Cerebellum (tissue), 4 donors: ENCODE measurements at places on chromosomes 11 and 22. TPM values are rescaled to one million over a fixed set of nuclear protein-coding genes. Genes with fewer than 3 reads are reported as not detected.
A peak's percentile ranks its signal among the peaks of the same experiment; 100 is the strongest.

DNA sequence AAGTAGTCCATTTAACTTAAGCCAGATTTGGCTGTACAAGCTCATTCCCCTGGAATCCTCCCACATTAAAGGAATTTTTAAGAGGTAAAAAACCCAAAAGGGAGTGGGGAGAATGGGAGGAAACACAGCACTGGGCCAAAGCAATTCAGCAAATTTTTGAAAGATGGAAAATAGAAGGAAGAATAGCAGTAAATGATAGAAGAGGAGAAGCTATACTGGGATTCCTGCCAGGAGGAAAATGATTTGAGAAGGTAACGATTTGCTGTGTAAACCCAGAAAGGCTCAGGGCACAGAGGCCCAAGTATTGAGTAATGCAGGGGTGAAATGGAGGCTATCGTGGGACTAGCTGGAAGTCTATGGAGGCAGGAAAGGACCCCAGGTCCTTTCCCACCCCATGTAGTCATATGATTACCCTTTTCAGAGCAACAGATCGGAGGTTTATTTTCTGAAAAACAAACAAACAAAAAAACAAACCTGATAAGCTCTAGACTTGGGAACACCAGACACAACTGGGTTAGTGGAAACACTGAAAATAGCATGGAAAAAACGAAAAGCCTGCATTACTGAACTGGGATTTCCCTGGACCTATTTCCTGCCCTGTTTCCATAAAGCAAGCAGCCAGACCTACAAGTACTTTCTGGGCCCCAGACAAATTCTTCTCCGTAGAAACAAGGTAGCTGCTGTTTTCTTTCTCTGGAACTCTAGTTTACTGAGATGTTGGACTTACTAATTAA, 140.0 kb downstream of the SWAP70 start:
- DNase-seq: no peak

Gene SEPTIN3
- 126 TPM for total RNA-seq

- DNase-seq: no peak
Measured at GRCh38 chr11:76683161-76684095, 12.9 kb upstream of the LRRC32 start.

- no peak for DNase-seq
Measured at GRCh38 chr11:11218629-11218986, 134.4 kb downstream of the CSNK2A3 start.

DNA sequence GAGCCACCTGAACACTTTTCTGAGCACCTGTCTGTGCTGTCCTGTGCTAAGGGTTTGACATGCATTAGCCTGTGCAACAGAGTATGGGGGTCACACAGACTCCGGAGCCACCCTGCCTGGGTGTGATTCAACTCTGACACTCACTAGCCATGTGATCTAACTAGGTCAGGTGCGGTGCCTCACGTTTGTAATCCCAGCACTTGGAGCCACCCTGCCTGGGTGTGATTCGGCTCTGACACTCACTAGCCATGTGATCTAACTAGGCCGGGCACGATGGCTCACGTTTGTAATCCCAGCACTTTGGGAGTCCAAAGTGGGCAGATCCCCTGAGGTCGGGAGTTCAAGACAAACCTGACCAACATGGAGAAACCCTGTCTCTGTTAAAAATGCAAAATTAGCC, 11.4 kb downstream of the UBE2L6 start:
- no peak for DNase-seq

DNA sequence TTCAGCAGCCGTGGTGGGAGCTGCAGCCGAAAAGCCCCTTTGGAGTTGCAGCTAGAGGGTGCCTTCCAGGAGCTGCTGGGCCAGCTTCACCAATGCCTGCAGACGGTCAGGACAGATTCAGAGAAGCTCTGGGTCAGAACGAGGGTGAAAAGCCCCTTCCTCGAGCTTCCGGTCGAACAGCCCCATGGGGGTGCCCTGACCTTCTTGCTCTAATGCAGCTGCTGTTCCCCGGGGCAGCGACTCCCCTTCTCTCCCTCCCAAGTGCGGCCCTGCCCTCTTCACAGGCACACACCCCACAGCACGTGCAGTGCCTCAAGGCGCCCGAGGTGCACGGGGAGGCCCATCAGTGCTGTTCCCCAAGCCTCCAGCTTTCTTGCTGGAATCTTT, 9.6 kb upstream of the IFITM3 start:
- no peak for DNase-seq

Gene PRR33
- total RNA-seq: not detected

GRCh38 chr22:34800260-34800980, 265.5 kb upstream of the ISX start:
- no peak for DNase-seq

DNA sequence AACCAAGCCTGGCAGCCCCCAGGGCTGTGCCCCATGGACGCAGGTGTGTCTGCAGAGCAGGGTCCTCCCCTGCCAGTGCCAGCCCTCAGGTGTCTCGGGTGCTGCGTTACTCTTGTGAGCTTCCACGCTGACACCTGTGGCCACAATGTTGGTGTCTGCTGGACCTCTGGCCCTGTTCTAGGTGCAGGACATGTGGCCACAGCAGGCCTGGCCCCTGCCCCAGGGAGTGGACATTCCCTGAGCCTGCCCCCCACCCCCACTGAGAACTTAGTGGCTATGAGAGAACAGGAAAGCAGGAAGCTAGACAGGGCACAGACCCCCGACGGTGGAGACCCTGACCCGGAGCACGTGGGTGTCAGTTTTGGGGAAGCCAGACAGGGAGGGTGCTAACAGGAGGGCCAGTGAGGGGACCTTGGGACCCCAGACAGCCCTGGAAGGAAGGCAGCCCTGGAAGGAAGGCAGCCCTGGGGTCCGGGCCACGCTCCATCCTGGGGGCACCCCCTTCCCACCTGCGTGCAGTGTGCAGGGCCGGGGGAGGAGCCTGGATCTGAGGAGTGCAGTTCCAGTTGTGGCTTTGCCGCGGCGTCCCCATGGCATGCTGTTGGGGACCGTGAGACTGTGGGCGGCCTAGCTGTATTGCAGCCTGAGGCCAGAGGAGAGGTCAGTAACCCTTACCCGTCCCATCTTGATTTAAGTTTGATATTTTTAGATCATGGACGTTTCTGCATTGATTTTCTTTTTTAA, 43.9 kb upstream of the PPARA start:
- DNase-seq: no peak

GRCh38 chr22:37643225-37643847, 3.9 kb downstream of the SH3BP1 start:
- peak; percentile 87 for DNase-seq

GRCh38 chr11:69787906-69788305, 12.8 kb upstream of the FGF4 start:
- DNase-seq: no peak

GRCh38 chr11:64153812-64154211, 12.1 kb downstream of the MACROD1 start:
- DNase-seq: no peak

DNA sequence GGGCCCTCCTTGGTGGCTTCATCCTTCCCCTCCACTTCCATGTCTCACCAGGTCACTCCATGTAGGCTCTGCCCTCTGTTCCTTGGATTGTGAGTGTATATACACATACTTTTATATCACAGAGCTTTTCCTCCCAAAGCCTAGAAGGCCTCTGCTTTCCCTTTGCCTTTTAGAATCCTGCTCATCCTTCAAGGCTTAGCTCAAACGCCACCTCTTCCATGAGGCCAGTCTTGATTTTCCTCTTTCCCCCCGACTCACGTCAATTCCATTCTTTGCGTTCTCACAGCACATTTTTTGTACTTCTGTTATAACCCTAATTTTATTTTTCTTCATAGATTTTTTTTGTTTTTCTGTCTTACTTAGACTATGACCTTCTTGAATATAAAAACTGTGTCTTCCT, 3.8 kb downstream of the ABCG4 start:
- DNase-seq: no peak

Gene KRTAP5-9
- total RNA-seq: not detected

DNA sequence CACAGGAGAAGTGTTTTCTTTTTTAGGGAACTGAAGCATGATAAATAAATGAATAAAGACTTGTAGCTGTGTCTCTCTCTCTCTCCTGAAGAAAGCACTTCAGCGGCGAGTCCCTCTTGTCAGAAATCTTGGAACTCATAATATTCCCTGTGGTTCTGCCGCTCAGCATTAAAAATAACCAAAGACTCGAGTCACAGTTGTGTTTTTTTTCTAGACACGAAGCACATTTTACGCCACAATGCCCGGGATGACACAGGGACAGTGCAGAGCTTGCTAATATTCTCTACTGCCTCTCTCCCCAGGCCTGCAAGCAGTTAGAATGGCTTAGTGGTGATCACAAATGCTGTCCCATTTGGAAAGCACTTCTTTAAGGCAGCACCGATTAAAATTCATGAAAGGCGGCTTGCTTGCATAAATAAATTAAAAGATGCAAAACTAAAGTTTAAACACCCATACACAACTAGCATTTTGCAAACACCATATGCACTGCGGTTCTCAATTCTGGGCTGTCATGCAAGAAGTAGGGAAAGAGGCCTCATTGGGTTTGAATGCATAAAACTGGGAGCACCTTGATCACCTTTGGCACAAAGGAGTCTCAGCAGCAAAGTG, 597.4 kb downstream of the SOX6 start:
- DNase-seq: peak; percentile 6

- no peak for DNase-seq
Measured at GRCh38 chr22:17925431-17925841, 98.9 kb downstream of the MICAL3 start.

- no peak for DNase-seq
Measured at GRCh38 chr11:80515097-80515496, 1074.3 kb upstream of the TENM4 start.

Gene HIRA
- total RNA-seq: 19.7 TPM

DNA sequence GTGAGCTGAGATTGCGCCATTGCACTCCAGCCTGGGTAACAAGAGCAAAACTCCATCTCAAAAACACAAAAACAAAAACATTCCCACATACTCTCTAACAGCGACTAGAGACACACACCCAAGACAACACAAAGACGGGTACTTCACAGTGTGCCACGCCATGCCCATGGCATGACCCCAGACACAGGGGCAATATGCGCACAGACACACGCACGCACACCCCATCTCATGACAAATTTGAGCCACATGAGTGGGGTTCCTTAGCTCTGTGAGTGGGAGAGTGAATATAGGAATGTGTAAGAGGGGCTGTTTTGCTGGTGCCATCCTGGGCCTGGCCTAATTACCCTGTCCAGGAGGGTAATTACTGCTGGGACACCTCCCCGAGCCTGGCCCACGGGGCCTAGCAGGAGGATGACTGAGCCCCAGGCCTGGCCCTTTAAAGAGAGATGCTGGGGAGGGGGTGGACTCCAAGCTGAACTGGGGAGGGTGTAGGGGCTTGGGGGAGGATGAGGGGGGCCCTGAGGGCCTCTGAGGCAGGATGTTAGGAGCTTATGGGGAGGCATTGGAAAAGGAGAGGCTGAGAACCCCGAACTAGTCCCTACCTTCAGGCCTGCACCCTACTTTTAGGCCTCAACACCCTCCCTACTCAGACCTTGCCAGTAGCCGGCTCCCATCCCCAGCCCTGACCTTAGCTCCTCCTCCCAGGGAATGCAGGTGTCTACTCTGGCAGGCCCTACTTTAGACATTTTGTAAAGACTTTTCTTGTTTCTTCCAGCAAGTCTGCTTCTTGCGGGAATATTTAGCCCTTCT, 1.5 kb downstream of the LTBP3 start:
- no peak for DNase-seq

DNA sequence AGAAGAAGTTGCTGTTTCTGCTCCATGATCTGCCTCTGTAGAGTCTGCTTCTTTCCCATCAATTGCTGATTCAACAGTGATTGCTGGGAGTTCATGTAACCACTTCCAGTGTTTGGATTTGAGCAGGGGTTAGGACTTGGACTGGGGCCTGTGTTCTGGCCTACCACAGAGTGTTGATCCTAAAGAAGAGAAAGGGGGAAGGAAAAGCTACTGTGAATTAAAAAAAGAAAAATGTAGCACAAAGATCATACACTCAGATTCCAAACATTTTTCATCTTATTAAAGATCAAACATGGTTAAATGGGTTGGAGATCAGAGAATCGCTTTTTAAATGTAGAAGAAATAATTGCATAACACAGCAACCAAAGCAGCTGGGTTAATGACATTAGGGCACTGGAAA, 67.6 kb upstream of the MTMR2 start:
- no peak for DNase-seq

DNA sequence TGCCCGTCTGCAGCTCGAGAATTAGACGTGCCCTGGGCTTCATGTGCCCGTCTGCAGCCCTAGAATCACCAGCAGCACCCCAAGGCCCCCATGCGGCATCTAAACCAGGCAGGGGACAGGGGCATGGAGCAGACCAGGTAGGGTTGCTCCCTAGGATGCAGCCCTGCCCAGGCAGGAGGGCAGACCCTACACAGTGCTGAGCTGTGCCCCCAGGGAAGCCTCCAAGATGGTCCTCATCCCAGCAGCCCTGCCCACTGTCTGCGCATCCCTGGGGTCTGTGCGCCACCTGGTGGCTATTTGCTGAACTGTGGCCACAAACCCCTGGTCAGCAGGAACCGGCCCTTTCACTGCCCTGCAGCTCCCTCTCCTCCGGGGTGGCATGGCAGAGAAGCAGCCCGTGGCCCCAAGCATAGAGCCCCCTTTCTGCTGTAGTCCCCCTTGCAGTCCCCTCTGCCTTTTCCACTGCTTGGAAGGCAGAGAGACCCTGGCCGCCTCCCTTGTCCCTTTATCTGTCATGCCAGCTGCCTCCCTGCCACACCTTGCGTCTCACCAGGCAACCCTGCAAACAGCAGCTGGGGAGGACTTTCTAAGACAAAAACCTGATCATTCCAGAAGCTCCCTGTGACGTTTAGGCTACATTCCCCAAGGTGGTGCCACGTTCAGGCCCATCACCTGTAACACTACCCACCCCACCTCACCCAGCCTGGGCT, 86.6 kb downstream of the KCNQ1 start:
- DNase-seq: peak; percentile 77

GRCh38 chr11:2256293-2256913, 14.0 kb downstream of the ASCL2 start:
- no peak for DNase-seq

DNA sequence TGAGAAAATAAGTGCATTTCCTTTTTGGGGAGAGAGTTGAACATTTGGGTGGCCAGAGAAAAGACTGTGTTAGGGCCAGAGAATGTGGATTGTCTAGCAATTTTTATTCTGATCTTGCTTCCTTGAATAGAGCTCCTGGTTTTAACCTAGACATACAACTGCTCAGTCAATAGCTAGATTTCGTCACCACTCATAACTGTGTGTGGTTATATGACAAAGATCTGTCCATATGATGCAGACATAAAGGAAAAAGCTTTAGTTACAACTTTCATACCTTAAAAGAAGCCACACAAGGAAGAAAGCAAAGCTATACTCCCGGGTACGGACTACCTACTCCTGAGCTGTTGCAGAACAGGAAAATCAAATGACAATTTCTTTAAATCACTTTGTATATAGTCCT, 37.2 kb downstream of the MS4A6A start:
- DNase-seq: no peak

DNA sequence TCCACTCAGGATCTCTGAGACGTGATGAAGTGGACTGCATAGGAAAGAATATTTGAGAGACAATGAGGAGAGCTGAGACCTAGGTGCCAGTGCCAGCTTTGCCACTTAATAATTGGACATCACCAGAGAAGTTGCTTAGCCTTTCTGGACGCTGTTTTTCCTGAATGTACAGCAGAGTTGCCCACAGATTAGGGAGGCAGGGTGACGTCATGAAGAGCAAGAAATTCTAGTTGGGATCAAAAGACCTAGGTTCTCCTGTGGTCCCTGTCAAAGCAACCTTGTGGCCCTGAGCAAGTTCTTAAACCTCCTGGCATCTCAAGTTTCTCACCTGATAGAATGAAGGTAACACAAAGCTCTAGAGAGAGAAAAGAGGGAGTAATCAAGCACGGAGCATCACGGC, 174.6 kb upstream of the TENM4 start:
- no peak for DNase-seq

Gene OR52L1
- not detected for total RNA-seq

Gene F2
- 0.18 TPM for total RNA-seq

Gene OR51E2
- 0.18 TPM for total RNA-seq

Gene OR51B2
- total RNA-seq: 1.2 TPM

Gene CCDC88B
- total RNA-seq: 1.5 TPM

- no peak for DNase-seq
Measured at GRCh38 chr22:26141831-26142230, 27.4 kb upstream of the SEZ6L start.
